Putamen (tissue), 1 donor: ENCODE measurements at places on chromosomes 4 and X.
A peak's percentile ranks its signal among the peaks of the same experiment; 100 is the strongest.

- no peak for DNase-seq
Observed at GRCh38 chr4:168636506-168637196, 139.8 kb downstream of the PALLD start.

- DNase-seq: no peak
Observed at GRCh38 chr4:178205826-178206225, 763.6 kb upstream of the AGA start.

DNA sequence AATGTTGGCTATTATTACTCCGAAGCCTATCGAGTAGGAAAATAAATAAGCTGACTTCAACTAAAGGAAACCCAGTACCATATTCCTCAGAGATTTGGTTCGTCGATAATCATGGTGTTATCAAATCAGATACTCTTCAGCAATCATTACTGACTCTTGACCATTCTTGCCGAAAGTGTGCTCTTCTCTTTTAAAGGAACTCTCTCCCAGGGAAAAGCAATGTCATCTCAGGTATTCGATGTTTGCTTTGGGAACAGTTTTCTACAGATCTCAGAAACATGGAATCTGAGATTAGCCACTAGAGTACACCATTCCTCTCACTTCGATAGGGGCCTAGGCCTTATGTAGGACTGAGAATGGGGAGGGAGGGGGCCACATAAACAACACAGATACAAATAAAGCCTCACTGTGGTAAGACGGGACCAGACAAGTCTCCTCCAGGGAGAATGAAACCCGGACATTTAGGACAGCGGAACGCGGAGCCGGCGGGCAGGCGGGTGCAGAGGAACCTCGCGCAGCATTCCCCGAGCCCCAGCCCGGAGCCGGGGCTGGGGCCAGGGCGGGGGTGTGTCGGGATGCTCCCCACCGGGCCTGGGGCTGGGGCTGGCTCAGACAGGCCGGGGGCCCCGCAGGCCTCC lies 581 bp downstream of the DNAJB14 start:
- DNase-seq: peak; percentile 21

DNA sequence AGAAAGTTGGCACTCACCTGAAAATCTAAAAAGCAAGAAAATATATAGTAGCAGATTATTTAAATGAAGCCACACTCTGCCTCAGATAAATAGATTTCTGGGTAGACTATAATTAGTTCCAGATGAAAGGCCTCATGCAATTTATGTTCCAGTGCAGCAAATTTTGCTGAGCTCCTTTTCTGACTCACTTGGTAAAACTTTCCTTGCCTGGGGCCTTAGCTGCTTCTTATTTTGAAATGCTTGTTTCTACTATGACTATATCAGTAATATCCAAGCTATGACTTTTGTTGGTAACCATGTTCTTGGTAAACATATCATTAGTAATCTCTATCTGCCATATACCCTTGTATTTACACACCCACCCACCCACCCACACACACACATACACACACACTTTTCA lies 961.8 kb downstream of the SH3BGRL start:
- no peak for DNase-seq

- peak; percentile 78 for DNase-seq
Observed at GRCh38 chr4:55312489-55313101, 33.4 kb upstream of the SRD5A3 start.

GRCh38 chr4:150681063-150681462 lies 99.1 kb downstream of the MAB21L2 start:
- no peak for DNase-seq

GRCh38 chr4:183470821-183471220 lies 26.4 kb downstream of the CDKN2AIP start:
- no peak for DNase-seq

DNA sequence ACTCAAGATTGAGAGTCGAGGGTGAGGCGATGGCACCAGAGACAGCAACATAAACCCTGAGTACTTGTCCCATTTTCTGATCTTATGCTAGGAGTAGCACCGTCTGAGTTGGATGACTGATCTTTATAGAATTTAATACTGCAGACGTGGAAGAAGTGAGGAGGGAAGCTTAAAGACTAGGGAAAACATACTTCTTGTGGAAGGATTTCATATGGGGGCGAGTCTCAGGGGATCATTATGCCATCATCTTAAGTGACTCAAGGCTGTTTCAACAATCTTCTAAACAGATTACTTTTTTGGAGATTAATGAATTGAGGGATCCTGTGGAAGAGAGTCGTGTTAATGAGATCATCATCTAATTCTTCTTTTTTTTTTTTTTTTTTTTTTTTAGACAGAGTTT lies 17.2 kb upstream of the FAT1 start:
- DNase-seq: no peak

DNA sequence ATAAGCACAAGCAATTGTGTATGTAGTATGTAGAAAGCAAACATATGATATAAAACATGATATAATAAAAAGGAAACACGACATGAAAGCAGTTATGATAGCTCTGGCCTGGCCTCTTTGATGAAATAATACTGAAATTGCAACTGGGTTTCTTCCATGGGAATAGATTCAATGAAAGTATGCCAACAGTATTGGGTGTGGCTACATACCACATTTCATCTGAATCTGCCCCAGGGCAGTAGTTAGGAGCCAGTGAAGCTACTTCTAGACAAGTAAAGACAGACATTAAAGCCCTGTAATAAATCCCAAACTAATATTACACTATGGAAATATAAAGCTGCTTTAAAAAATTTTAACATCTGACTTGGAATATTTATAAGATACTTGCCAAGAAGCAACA lies 207.3 kb downstream of the FBXW7 start:
- no peak for DNase-seq
